ENCODE measurements at places on chromosomes 2 and 18. TPM values are rescaled to one million over a fixed set of nuclear protein-coding genes. Genes with fewer than 3 reads are reported as not detected.

GRCh38 chr2:126358122-126358521 is 297.8 kb upstream of the GYPC start:
- no peak for DNase-seq

- no peak for DNase-seq
Observed at GRCh38 chr2:151664520-151664919, 69.8 kb downstream of the NEB start.

Gene SIX2
- 25.3 TPM for polyA plus RNA-seq

DNA sequence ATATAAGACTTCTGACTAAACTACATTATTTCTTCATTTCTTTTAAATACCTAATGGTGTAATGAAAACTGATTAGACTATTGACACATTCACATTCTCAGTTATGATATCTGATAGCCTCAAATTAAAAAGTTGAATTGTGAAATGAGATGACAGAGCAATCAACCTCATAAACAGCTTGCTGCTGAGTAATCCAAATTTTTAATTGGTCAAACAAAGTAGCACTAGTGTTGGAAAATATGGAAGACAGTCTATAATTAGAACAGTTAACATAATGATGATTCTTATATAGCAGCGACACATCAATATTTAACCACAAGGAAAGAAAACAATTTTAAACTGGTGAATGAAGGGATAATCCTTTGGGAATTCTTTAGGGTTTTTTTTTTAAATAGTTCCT is 91.9 kb upstream of the LRP1B start:
- no peak for DNase-seq

DNA sequence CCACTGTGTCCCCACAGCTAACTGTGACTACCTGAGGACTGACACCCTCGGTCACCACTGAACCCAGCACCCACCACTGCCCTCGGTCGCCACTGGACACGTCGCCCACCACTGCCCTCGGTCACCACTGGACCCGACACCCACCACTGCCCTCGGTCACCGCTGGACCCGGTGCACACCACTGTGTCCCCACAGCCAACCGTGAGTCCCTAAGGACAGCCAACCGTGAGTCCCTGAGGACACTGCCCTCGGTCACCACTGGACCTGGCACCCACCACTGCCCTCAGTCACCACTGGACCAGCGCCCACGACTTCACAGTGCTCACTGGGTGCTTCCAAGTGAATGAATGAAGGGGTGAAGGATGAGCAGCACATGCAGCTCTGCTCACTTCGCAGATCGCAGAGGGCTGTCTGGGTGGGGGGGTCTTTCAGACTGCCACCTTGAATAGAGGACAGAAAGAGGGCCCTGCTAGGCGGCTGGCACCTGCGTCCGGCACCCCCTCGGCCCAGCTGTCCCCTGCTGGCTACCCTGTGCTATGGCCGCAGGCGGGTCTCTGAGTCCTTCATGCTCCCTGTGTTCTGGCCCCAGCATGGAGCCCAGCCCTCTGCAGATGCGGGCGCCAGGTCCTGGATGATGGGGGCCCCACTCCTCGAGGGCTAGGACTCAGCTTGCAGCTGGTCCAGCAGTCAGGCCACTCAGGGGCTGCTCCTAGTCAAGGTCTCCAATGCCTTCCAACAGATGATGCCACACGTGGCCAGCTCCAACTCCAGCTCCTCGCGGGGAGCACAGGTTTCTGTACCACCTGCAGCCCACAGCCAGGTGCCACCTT is 51.4 kb upstream of the GPC1 start:
- DNase-seq = no peak

- DNase-seq = no peak
Observed at GRCh38 chr2:25491966-25492532, 150.3 kb upstream of the DNMT3A start.

Gene UPP2
- 11.7 TPM for polyA plus RNA-seq

DNA sequence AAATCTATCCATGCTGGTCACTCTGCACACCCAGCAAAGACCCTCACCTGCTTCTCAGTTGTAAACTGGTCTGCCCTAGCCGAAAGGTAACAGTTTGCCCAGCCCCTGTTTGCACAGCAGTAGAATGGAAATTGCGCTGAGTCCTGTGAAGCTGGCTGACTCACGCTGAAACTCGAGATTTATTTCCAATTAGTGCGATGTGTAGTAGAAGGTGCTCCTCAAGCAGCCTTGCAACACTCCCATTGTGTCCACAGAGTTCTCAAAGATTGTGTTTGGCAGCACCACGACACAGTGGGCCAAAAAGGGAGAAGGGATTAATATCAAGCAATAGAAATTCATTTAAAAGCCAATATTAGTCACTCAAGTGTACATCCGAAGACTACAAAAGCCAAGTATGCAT is 21.7 kb upstream of the APCDD1 start:
- no peak for DNase-seq

Gene FAM124B
- polyA plus RNA-seq = 2.4 TPM

Gene FOSL2
- polyA plus RNA-seq = 19.6 TPM

Gene THSD7B
- polyA plus RNA-seq = 5.1 TPM

GRCh38 chr18:12005538-12006487 is 24.5 kb downstream of the IMPA2 start:
- no peak for DNase-seq

GRCh38 chr2:115161771-115162493 is 719.5 kb downstream of the DPP10 start:
- DNase-seq = no peak

GRCh38 chr2:117293012-117293411 is 521.5 kb upstream of the DDX18 start:
- DNase-seq = no peak

Gene CKAP2L
- polyA plus RNA-seq = 12.8 TPM

- DNase-seq = no peak
Observed at GRCh38 chr18:24601585-24601984, 141.1 kb downstream of the HRH4 start.

GRCh38 chr2:231124838-231125568 is at the start of gene HTR2B:
TSS of gene HTR2B (minus strand) at chr2:231125042. CDS start at chr2:231123764, 1,278 bp downstream.
- no peak for DNase-seq

GRCh38 chr2:210440206-210440605 is 36.4 kb downstream of the LANCL1 start:
- DNase-seq = no peak

DNA sequence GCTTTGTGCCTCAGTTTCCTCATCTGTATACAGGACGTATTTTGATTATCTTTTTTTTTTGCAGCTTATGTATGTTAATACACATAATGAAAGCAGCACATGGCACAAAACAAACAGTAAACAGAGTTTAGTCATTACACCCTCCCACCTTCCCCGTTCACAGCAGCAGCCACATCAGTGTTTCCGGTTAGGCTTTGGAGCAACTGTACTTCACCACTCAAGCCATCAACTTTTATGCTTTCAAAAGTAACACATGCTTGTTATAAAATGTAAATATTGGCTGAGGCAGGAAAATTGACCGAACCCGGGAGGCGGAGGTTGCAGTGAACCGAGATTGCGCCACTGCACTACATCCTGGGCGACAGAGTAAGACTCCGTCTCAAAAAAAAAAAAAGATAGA is 117.3 kb downstream of the MTCL1 start:
- DNase-seq = no peak

Gene ANKRD30BL
- 0.25 TPM for polyA plus RNA-seq

- no peak for DNase-seq
Observed at GRCh38 chr2:30625701-30626100, 178.7 kb downstream of the LCLAT1 start.

- no peak for DNase-seq
Observed at GRCh38 chr18:12046751-12047335, 46.8 kb upstream of the ANKRD62 start.

DNA sequence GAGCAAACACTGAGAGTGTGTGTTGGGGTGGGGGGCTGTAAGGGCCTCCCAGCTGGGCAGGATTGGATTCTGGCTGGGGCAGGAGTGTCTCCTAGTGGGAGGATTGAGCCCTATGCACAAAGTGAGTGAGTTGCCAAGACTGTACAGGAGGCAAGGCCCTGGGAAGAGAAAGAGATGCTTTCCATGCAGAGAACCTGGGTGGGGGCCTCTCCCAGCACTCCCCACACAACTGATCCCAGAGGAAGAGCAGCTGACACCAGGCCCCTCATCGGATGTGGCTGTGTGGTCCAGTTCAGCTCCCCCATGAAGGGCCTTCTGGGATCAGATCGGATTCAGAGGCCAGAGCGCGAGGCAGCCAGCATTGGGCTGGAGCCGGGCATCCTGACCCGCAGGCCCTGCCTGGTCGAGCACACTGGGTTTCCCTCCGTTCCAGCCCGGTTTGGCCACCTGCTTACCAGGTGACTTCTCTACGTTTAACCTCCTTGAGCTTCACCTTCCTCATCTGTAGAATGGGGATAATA is 49.4 kb upstream of the FAHD2A start:
- no peak for DNase-seq

- no peak for DNase-seq
Observed at GRCh38 chr2:3585261-3586109, 9.4 kb upstream of the COLEC11 start.
